ENCODE measurements at places on chromosomes 16 and 17.
A peak's percentile ranks its signal among the peaks of the same experiment; 100 is the strongest.

DNA sequence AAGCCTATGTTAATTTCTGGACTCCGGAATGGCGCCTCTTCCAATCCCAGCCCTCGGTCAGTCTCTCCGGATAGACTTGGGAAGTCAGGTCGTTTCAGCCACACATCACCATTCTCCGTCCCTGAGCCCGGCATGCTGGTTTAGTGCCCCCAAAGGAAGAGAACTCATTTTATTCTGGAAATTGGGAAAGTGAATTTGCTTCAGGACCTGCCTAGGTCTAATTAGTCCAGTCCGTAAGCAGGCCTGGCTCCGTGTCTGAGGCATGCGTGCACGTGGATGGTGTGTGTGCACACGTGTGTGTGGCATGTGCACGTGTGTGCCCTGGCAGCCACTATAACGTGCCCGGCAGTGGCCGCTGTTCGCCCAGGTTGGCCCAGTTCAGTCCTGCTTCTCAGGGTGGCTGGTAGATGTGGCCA lies 77.4 kb downstream of the RPA1 start:
- H3K27me3 ChIP-seq, result peaks cover 69% of the 10 kb centered on the region
- DNase-seq, result no peak
- H3K4me3 ChIP-seq, result peak overlapping the region; percentile 37
- H3K27ac ChIP-seq, result no peak overlapping the region

- no peak overlapping the region for H3K4me3 ChIP-seq
- H3K4me1 ChIP-seq, result peaks cover 7% of the 10 kb centered on the region
- peaks cover 7% of the 10 kb centered on the region for H3K36me3 ChIP-seq
- H3K27me3 ChIP-seq, result no peaks in the 10 kb centered on the region
- no peak overlapping the region for H3K27ac ChIP-seq
- no peak for DNase-seq
Observed at GRCh38 chr17:1496869-1497268, 4.4 kb upstream of the MYO1C start.

GRCh38 chr17:42392692-42393415 lies 4.6 kb upstream of the STAT3 start:
- H3K27ac ChIP-seq, result peak overlapping the region; percentile 64
- peaks cover 28% of the 10 kb centered on the region for H3K4me1 ChIP-seq
- no peak for DNase-seq
- no peak overlapping the region for H3K4me3 ChIP-seq
- peaks cover 4% of the 10 kb centered on the region for H3K36me3 ChIP-seq

GRCh38 chr16:80403894-80404293 lies 136.9 kb upstream of the DYNLRB2 start:
- no peaks in the 10 kb centered on the region for H3K4me1 ChIP-seq
- peaks cover 7% of the 10 kb centered on the region for H3K27me3 ChIP-seq
- H3K4me3 ChIP-seq, result no peak overlapping the region
- no peaks in the 10 kb centered on the region for H3K36me3 ChIP-seq
- no peak for DNase-seq
- no peak overlapping the region for H3K27ac ChIP-seq

- H3K36me3 ChIP-seq, result peaks cover 39% of the 10 kb centered on the region
- H3K27me3 ChIP-seq, result no peaks in the 10 kb centered on the region
- DNase-seq, result peak; percentile 90
- peak overlapping the region; percentile 94 for H3K4me3 ChIP-seq
- H3K27ac ChIP-seq, result peak overlapping the region; percentile 95
- H3K4me1 ChIP-seq, result peaks cover 58% of the 10 kb centered on the region
Observed at GRCh38 chr17:76265624-76266243, 586 bp downstream of the UBALD2 start.

GRCh38 chr17:28324781-28325180 lies 5.8 kb downstream of the TMEM97 start:
- H3K4me1 ChIP-seq, result peaks cover 41% of the 10 kb centered on the region
- H3K27me3 ChIP-seq, result no peaks in the 10 kb centered on the region
- no peak overlapping the region for H3K4me3 ChIP-seq
- no peak overlapping the region for H3K27ac ChIP-seq
- DNase-seq, result no peak

- H3K36me3 ChIP-seq, result peaks cover 22% of the 10 kb centered on the region
- H3K27me3 ChIP-seq, result peaks cover 5% of the 10 kb centered on the region
- DNase-seq, result no peak
- no peak overlapping the region for H3K4me3 ChIP-seq
Observed at GRCh38 chr17:50861822-50862528, 4.2 kb downstream of the TOB1 start.

DNA sequence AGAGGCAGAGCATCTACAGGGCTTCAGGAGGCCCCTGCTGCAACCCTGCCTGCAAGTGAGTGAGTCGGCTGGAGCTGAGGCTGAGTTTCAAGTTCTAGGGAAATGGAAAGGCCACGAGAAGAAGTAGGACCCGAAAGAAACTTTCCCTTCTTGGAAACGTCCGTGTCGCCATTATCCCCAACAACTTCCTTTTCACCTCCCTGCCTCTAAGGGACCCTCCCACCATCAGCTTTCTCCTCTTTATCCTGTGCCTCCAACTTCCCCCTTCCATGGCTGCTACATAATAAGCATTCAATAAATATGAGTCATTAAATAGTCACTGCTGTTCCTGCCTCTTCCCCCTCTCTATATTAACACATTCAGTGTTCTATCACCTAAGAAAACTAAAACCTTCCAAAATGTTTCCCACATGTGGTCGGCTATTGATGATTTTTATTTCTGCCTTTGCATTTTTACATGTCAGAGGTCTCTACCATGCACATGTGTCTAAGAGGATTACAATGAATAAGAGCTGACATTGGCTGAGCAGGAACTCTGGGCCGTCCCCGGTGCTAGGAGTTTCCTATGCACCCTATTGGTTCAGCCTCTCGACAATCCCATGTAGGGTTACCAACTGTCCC lies 115.9 kb upstream of the TNRC6C start:
- peaks cover 45% of the 10 kb centered on the region for H3K4me1 ChIP-seq
- no peak for DNase-seq
- peaks cover 1% of the 10 kb centered on the region for H3K36me3 ChIP-seq

DNA sequence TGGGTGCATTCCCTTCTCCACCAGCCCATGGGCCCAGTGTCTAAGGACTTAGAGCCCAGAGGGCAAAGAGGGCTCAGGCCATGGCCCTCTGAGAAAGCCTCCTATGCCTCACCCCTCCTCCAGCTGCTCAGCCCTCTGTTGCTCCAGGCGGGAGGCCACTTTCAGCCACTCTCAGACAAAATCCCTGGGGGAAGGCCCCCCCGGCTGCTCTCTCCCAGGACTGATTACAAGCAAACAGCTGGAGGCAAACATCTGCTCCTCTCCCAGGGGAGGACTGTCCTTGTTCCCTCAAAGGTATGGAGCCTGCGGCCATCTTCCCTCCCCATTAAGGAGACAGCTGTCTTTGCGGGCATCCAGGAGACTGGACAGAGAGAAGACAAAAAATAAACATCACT lies 54.9 kb upstream of the DLX4 start:
- no peaks in the 10 kb centered on the region for H3K4me1 ChIP-seq
- no peak for DNase-seq
- peaks cover 56% of the 10 kb centered on the region for H3K27me3 ChIP-seq
- no peak overlapping the region for H3K4me3 ChIP-seq
- H3K36me3 ChIP-seq, result no peaks in the 10 kb centered on the region
- H3K27ac ChIP-seq, result no peak overlapping the region

- H3K4me3 ChIP-seq, result no peak overlapping the region
- no peak overlapping the region for H3K27ac ChIP-seq
Observed at GRCh38 chr17:57732062-57732461, 13.0 kb downstream of the CCDC182 start.

- no peak overlapping the region for H3K4me3 ChIP-seq
- no peak for DNase-seq
- peaks cover 2% of the 10 kb centered on the region for H3K27me3 ChIP-seq
- no peak overlapping the region for H3K27ac ChIP-seq
- no peaks in the 10 kb centered on the region for H3K36me3 ChIP-seq
Observed at GRCh38 chr16:77986011-77986740, 36.2 kb upstream of the CLEC3A start.

GRCh38 chr16:88993166-88993761 lies 16.3 kb upstream of the CBFA2T3 start:
- no peak overlapping the region for H3K4me3 ChIP-seq
- no peak overlapping the region for H3K27ac ChIP-seq
- no peaks in the 10 kb centered on the region for H3K27me3 ChIP-seq
- no peak for DNase-seq
- no peaks in the 10 kb centered on the region for H3K4me1 ChIP-seq

DNA sequence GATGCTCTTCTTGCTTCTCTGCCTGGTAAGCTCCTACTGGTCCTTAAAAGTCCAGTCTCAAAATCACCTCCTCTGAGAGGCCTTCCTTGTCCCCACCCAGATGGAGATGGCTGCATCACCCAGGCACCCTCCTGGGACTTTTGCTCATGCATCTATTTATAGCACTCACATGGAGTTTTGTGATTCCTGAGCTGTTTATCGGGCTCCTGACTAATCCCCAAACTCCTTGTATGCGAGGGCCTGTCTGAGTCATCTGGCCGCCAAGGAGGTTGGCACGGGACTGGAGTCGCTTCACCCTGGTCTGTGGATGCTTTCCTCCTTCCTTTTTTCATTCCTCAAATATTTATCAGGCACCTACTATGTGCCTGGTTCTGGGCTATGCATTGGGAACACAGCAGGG lies 2.3 kb upstream of the MAP2K3 start:
- peak overlapping the region; percentile 47 for H3K4me3 ChIP-seq
- H3K36me3 ChIP-seq, result peaks cover 20% of the 10 kb centered on the region
- peak overlapping the region; percentile 25 for H3K27ac ChIP-seq

- no peak overlapping the region for H3K4me3 ChIP-seq
- H3K27ac ChIP-seq, result no peak overlapping the region
- no peak for DNase-seq
- H3K27me3 ChIP-seq, result no peaks in the 10 kb centered on the region
- no peaks in the 10 kb centered on the region for H3K36me3 ChIP-seq
- H3K4me1 ChIP-seq, result no peaks in the 10 kb centered on the region
Observed at GRCh38 chr16:55002419-55002818, 71.8 kb downstream of the IRX5 start.

DNA sequence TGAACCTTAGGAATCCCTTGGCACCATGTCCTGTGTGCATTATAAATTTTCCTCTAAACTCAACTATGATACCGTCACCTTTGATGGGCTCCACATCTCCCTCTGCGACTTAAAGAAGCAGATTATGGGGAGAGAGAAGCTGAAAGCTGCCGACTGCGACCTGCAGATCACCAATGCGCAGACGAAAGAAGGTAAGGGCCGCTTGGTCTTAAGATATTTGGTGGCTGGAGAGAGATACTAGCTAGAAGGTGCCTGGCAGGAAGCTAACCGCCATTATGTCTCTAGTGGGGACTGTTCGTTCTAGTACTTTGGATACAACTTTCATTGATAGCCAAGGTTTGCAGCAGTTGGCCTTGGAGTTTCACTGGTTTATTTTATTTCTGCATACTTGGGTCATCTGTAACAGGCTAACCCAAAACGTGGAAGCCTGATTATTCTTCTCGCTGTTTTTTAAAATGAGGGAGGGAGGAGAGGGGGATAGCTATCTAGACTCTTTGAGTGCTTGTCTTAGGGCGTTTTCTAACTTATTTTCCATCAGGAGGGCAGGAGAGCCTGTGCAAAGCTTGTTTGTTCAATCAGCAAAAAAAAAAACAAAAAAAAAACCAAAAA lies 1.3 kb downstream of the RBBP6 start:
- H3K27me3 ChIP-seq, result no peaks in the 10 kb centered on the region
- DNase-seq, result peak; percentile 79
- peaks cover 26% of the 10 kb centered on the region for H3K4me1 ChIP-seq
- peak overlapping the region; percentile 99 for H3K4me3 ChIP-seq
- H3K27ac ChIP-seq, result peak overlapping the region; percentile 93
- H3K36me3 ChIP-seq, result peaks cover 42% of the 10 kb centered on the region

DNA sequence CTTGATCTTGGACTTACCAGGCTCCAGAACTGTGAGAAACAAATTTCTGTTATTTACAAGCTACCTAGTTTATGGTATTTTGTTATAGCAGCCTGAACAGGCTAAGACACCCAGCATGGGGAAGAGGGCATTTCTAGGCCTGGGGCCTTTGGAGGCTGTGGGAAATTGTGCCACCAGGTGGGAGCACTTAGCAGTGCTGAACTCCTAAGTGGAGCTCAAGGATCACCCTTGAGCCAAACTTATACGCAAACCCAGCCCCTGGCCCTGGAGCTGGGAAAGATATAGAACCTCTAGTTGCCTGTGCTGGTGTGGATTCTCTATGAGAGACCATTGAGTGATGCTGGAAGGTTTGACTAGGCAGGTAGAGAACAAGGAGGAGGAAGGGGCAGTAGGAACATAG lies 36.1 kb downstream of the MIS12 start:
- peaks cover 10% of the 10 kb centered on the region for H3K4me1 ChIP-seq
- no peaks in the 10 kb centered on the region for H3K27me3 ChIP-seq
- H3K36me3 ChIP-seq, result peaks cover 48% of the 10 kb centered on the region
- DNase-seq, result no peak
- H3K27ac ChIP-seq, result no peak overlapping the region

DNA sequence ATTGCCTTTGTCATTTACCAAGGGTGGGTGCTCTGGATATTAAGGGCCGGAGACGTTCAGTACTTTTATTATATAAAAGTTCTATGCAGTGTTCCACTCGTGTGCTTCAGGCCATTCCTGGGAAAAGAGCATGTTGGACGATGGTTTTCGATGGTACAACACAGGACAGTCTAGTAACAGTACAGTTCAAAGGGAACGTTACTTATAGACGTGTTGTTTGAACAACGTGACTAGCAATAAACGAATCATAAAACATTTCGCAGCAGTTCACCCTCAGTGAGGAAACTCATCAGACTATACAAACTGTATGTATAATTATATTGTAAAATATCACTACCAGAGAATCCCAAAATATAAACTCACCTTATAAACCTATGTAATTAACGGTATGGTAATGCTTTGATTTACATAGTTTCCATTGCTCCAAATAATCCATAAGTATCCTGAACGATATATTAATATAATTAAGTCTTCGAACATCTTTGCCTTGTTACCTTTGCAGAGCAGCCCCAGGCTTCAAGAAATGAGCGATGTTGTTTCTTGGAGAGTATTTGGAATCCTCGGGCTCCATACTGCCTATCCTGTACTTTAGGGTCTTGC lies 589 bp downstream of the NMT1 start:
- H3K4me3 ChIP-seq, result peak overlapping the region; percentile 91
- peaks cover 28% of the 10 kb centered on the region for H3K4me1 ChIP-seq
- no peak for DNase-seq
- peak overlapping the region; percentile 100 for H3K27ac ChIP-seq

DNA sequence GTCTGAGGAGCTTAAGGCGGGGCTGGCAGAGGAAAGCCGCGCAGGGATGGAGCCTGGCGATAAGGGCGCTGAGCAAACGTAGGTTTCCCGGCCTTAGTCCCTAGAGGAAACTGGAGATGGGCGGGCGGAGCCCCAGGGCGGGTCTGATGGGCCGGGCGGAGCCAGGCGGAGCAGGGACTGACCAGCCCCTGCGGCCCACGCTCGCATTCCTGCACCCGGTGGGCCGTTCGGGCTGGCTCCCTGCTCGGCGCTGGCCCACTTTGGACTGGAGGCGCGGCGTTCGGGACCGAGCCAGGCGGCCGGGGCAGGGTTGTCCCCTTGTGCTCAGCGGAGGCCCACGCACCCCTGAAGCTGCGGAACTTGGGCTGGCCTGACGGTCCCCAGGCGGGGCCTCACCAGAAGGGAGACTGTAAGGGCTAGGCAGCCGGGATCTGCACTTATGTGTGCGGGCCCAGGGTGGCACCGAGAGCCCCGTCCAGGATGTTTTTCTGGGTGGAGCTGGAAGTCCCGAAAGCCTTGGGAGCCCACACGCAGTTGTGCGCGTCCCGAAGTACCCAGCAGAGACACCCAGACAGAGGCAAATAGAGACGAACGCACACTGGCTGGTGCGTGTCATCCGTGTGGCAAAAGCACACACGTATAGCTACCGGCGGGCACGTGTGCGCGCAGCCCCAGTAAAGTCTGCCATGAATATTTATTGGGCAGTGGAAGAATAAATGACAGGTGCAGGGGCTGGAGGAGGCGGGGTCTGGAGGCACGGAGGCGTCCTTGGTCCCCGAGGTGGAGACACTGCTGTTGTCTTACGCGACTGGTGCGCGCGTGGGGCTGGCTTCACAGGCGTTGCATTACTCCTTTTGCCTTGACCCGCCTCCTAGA lies 1.4 kb downstream of the PYDC1 start:
- peaks cover 41% of the 10 kb centered on the region for H3K27me3 ChIP-seq
- H3K36me3 ChIP-seq, result no peaks in the 10 kb centered on the region
- peaks cover 21% of the 10 kb centered on the region for H3K4me1 ChIP-seq
- peak; percentile 74 for DNase-seq

Data from activated CD4-positive, alpha-beta T cell treated with anti-CD3 and anti-CD28 coated beads, Interleukin-2, amount 10 ng/mL, durations not matched to agents 24 days and 14 days (primary cell).